Fibroblast of skin of left biceps (primary cell): ENCODE measurements at places on chromosomes 2 and 18.

- no peak for DNase-seq
Measured at GRCh38 chr2:48587560-48587959, 30.1 kb upstream of the GTF2A1L start.

GRCh38 chr2:232473467-232473890 lies 14.2 kb downstream of the ECEL1 start:
- DNase-seq, result no peak

GRCh38 chr18:56982766-56983165 lies 164.1 kb upstream of the BOD1L2 start:
- no peak for DNase-seq

GRCh38 chr2:59029058-59029457 lies 787.9 kb upstream of the FANCL start:
- DNase-seq, result no peak

DNA sequence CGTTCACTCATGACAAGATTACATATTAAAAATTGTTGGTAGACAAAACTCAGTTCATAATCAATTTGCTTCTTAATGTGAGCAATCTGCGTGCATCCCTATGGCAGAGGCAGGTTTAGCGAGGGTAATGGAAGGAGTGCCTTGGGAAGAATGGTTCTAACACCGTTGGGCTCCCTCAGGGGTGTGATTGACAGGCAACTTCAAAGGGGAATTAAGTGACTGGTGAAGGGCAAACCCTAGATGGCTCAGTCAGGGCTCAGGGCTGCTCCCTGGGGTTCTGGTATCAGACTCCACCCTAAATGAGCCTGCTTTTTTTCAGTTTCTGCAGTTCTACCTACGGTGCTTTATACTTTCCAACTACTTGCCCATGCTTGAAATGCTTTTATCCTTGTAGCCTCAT lies 419.5 kb upstream of the CELF4 start:
- DNase-seq, result no peak
